ENCODE measurements at places on chromosomes 6 and 20.

DNA sequence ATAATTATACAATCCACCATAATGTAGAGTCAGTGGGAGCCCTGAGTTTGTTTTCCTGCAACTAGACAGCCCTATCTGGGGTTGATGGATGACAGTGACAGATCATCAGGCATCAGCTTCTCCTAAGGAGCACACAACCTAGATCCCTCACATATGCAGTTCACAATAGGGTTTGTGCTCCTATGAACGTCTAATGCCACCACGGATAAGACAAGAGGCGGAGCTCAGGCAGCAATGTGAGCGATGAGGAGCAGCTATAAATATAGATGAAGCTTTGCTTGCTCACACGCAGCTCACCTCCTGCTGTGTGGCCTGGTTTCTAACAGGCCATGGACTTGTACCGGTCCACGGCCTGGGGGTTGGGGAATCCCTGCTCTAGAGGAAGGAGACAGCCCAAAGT lies 25.9 kb downstream of the EDEM2 start:
- no peak for DNase-seq

DNA sequence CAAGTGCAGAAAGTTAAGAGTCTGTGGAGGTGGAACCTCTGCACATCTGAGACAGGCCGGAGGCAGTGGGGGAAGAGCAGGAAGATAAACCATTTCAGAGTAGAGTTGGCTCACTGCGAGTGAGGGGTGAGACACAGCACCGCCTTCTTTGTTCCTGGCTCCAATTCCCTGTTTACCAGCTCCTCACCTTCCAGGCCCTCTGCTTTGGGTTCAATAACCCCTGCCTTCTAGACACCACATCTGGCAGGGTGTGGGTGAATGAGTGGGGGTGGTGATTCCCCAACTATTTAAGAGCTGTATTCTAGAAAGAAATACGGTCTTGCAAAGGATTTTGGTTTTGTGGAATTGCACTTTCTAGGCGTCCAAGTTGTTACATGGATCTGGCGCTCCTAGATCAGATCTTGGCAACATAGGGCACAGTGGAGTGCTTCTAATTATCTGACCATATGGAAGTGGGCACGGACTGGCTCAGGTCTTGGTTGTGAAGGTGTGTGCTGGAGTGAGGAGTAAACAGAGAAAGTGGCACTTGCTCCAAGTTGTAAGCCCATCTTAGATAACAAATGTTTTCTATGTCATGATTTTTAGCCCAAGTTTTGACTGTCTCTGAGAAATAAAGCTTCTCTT lies 141.6 kb upstream of the NRN1 start:
- DNase-seq = no peak

- no peak for DNase-seq
Observed at GRCh38 chr6:125356884-125357283, 55.1 kb upstream of the HDDC2 start.

- DNase-seq = no peak
Observed at GRCh38 chr20:38208523-38208922, 43.5 kb upstream of the TGM2 start.

DNA sequence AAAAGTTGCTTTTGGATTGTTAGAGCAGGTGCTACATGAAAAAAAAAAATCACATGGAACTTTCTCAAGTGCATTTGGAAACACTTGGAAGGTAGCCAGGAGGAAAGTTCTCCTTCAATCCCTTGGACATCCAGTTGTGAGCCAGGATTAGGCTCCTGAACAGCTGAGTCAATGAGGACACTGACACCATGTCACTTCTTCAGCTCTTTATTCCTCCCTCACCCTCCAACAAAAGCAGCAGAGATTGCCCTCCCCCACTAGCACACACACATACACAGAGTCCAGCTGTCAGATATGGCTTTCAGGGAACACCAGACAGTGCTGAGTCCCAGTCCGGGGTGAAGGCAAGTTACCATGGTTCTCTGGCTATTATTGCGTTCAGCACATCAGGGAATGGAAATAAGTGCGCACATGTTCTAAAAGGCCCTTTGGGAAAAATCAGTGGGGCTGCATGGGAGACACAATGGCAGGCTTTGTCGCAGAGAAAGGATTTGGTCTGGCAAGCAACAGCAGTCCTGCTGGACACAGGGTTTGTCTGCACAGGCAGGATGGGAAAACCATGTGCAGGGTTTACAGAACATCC lies 124.7 kb upstream of the MARCKS start:
- DNase-seq = no peak

GRCh38 chr20:48635791-48636267 lies 192.0 kb downstream of the PREX1 start:
- DNase-seq = no peak

DNA sequence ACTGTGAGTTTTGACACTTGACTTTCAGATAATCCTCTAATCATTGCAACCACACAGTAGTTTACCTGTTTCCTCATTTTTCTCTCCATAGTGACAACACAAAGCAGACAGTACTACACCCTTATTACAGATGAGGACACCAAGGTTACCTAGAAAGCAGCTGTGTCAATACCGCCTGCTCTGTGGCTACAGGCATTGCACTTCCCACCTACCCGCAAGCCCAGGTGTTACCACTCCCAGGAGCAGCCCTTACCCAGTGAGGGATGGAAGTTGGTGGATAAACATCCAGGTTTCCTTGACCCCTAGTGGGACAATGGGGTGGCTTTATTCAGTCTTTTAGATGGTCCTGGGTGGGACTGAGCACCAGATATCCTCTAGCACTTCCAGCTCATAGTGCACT lies 503.6 kb downstream of the PTPRT start:
- no peak for DNase-seq

DNA sequence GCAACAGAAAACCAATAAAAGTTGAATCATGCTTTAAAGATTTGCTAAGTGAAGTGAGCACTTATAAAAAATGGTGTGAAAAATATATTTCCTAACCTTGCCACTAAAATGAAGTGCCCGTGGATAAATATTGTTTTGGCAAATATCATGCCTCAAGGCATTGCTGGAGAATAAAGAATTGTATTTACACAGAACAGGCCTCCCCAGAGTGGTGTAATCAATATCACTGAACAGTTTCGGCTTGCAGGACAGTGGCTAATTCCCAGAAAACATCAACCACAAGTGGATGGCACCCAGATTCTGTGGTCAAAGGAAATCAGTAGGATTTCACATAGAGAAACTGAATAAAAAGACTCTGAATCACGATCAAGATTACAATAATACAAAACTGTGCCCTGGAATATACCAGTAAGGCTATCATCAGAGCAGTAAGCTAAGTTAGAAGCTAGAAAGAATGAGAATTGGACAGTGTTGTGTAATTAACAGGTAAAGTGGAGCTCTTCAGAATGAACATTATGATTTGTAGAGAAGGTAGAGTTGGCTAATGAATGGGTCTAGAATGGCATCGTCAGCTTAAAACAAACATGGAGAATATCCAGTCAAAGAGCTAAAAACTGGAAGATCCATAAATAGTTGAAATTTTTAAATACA lies 1026.9 kb upstream of the ADGRB3 start:
- no peak for DNase-seq

- no peak for DNase-seq
Observed at GRCh38 chr20:56359212-56360132, 698 bp downstream of the FAM210B start.

DNA sequence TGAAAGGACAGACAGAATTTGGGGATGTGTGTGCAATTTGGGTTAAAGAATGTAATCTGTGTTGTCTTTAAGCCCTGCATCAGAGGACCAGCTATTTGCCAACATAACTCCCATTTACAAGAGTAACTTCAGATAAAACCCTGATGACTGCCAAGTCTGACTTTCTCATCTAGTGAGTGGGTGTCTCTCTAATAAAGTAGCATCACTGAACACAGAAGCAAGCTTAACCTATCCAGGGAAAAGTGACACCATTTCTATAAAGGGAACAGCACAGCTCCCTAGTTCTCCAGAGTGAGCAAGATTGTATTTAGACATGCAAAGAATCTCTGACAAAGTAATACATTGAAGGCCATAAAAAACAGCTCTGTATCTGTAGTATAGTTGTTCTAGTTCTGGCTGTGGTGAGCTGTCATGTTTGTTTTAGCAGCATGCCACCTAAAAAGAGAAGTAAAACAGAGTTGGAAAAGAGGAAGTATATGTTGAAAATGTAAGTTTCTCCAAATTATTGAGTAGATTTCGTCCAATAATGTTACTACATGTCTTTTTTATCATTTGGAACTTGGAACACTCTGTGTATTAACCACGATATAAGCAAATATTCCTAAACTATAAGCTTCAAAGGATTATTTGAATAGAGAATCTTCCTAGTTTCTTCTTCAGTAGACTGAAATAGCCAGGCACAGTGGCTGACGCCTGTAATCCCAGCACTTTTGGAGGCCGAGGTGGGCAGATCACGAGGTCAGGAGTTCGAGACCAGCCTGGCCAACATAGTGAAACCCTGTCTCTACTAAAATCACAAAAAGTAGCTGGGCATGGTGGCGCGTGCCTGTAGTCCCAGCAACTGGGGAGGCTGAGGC lies 8.8 kb upstream of the PIM1 start:
- DNase-seq = no peak

GRCh38 chr20:47141941-47142773 lies 214.3 kb downstream of the ZMYND8 start:
- DNase-seq = no peak

DNA sequence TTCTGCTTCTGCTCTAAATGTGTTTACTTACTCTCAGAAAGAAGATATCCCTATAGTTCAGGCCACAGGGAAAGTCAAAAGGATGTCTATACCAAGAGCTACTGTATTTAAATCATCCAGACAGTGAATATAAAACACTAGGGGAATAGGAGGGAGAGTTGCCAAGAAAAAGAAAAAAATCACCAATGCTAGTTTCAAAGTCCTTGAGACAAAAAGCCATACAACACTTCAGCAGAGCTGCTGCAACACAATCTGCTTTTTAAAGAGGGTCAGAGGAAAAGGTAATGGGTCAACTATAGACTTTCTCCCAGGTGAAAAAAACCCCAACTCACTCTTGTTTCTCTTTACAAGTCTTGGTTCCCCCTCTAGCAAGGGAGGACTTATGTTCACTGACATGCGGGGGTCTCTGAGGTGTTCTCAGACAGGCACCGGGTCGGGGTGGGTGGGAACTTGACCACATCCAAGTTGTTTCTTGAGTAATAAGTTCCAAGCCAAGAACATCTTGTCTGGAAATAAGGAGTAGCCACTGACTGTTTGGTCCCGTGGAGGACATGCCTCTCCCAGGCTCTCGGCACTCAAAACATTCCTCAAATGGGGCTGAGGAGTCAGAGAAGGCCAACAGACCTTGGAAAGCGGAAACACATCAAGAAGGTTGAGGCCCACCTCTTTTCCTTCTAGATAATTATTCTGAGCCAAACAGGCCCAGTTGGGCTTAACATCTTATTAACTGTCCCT lies 47.7 kb downstream of the GJA10 start:
- no peak for DNase-seq

- DNase-seq = peak; percentile 12
Observed at GRCh38 chr6:156449128-156449527, 328.1 kb upstream of the ARID1B start.

DNA sequence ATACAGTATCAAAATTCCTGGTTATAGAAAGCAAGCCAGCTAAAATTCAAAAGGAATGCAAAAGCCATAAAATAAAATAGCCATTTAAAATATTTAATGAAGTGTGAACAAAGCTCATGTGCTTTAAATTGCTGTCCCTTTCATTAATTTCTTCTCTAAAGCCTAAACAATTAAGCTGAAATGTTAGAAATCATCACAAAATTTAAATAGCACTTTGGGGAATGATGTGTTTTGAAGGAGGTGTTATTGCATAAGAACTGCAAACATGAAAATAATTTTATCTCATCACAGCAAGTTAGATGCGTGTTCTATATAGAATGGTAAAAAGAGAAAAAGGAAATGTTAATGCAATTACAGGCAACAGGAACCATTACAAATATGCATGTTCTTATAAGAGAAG lies 111.0 kb downstream of the RIMS1 start:
- DNase-seq = no peak

GRCh38 chr20:16922834-16923233 lies 174.7 kb downstream of the OTOR start:
- DNase-seq = no peak

DNA sequence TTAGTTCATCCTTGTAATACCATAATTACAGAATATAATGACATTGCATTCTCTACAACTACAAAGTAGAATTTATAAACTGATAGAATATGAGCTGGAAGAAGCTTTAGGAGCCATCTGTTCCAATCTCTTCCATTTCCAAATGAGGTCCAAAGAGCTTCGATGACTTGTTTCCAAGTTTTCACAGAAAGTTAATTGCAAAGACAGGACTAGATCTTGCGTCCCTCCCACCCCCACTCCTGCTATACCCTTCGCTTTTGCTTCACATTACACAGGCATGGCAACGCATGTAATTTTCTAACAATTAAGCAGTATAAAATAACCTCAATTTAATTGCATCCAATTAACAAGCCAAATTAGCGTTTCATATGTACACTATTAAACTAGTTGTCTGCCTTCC lies 7.0 kb downstream of the HIVEP2 start:
- no peak for DNase-seq

- no peak for DNase-seq
Observed at GRCh38 chr6:107793191-107793590, 30.9 kb downstream of the SCML4 start.

GRCh38 chr6:165971202-165971601 lies 196.4 kb downstream of the TBXT start:
- DNase-seq = no peak

DNA sequence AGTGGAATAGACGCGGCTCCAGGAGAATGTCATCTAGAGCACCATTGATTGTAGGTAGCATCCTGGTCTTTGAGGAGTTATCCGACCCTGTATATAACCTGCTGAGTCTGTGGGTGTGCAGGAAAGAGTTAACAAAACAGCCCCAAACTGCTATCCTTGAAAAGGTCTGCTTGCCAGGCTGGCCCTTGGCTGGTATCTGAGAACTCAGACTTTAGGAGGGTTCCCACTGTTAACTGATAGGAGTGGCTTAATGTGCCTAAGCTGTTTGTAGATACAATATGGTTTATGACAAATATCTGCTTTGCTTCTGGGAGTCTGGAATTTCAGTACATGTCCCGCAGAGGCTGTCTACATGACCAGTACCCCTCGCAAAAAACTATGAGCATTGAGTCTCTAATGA lies 27.6 kb upstream of the MCUR1 start:
- DNase-seq = no peak

- no peak for DNase-seq
Observed at GRCh38 chr6:148932731-148933130, 185.9 kb downstream of the UST start.

- DNase-seq = no peak
Observed at GRCh38 chr6:163828038-163828795, 413.7 kb downstream of the QKI start.

DNA sequence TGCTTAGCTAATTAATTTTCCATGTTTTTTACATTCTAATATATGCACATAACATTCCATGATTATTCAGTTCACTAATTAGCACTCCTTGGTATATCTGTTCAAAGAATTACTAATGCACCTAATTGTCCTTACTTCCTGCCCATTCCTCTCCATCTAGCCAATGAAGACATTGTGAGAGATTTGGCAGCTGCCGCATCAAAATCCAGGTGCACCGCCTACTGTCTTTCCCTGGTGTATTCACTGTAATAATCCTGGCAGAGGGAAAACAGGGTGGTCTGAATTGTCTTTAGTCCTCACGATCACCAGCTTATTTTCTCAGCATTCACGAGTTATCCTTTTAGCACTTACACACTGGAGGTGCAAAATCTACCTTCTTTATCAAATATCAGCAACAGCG lies 61.0 kb upstream of the SCGN start:
- no peak for DNase-seq
